Psoas muscle (tissue), 8 donors: ENCODE measurements at places on chromosomes 4 and X. TPM values are rescaled to one million over a fixed set of nuclear protein-coding genes. Genes with fewer than 3 reads are reported as not detected.

NWD2 gene
- not detected for polyA plus RNA-seq

MAGEE1 gene
- 0.25 TPM for polyA plus RNA-seq

CXorf51B gene
- polyA plus RNA-seq: not detected

KLF8 gene
- 0.99 TPM for polyA plus RNA-seq

MAGEA9B gene
- not detected for polyA plus RNA-seq

AMOT gene
- 9.5 TPM for polyA plus RNA-seq

CT45A1 gene
- polyA plus RNA-seq: not detected

LGI2 gene
- 0.08 TPM for polyA plus RNA-seq

TMPRSS11D gene
- 0.10 TPM for polyA plus RNA-seq

NXF2B gene
- not detected for polyA plus RNA-seq

DNA sequence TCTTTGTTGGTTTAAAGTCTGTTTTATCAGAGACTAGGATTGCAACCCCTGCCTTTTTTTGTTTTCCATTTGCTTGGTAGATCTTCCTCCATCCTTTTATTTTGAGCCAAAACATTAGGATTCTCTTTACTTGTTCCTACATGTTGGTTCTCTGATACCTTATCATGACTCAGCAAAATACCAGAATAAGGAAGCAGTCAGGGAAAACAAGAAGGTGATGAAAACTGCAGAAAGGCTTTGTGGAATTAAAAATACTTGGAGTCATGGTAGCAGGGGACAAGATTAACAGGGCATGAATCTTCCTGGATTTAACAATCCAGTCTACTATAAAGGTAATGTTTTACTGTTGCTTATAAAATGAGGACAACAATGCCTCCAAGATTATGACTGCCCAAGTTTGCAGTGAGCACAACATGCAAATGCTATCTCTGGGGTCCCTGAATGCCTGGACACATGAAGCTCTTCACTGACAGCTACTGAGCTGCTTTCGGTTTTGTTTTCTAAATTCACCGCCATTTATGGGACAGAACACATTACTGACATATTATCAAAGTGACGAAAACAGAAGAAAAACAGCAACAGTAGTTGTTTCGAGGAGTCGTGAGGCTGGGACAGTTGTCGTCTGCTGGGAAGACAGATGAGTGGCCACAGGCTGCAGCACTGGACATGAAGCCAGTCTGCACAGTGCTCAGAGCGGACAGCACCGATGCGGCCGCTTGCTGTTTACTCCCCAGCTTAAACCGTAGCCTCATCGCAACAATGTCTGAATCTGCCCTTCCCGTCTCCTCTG lies 174.5 kb upstream of the DKK2 start:
- no peak for DNase-seq

- no peak for DNase-seq
Observed at GRCh38 chr4:26217481-26217880, 103.3 kb upstream of the RBPJ start.

DNA sequence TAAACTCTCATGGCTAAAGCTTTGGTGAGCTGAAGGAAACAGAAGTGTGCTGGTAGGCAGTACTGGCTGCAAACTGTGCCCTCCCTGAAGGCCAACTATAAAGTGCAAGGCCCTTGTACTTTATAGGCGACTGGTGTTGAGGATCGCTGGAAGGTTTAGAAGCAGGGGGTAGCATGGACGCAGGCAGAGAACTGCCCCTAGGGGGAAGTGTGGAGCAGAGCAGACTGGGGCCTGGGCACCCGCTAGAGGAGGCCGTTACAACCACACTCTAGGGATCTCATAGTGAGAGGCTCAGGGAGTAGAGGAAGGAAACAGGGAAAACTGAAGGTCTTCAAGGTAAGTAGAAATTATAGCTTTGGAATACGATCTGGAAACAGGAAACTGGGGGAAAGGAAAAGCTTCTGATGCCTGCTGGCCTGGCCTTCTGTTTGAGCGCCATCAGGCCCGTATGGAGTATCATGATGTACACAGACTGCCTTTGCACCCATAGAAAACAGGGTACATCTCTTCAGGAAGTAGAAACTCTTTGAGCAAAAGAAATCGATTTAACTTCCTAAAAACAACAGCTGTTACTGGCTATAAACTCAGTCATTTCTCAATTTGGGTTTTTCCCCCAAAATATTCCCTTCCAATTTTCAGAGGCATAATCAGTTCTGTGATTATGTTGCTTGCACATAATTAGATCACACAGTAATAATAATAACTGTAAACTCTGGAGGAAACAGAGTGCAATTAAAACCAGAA lies 23.9 kb upstream of the TMSB4X start:
- no peak for DNase-seq

GRCh38 chr4:182169987-182170386 lies 73.2 kb upstream of the TENM3 start:
- no peak for DNase-seq

GRCh38 chrX:103330681-103331288 lies 746 bp downstream of the TCEAL7 start:
- DNase-seq: no peak

- DNase-seq: no peak
Observed at GRCh38 chr4:6848717-6849305, 60.8 kb upstream of the TBC1D14 start.

GRCh38 chr4:107719207-107719921 lies 670 bp downstream of the PAPSS1 start:
- DNase-seq: peak; percentile 16

DNA sequence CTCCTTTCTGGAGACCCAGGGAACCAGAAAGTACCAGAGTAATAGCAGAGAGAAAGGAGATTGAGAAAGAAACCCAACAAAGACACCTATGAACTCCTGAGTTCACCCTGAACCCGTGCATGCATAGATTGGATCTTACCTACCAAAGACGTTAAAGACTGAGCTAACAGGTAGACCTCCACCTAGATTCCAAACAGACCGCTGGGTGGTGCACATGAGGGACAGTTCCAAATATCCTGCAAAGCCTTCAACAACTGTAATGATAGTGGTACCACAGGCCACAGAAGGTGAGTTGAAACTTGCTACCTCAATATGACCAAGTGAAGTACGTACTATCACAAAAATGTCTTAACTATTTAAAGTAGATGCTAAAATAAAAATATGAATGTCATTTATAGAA lies 34.0 kb upstream of the NR0B1 start:
- no peak for DNase-seq

GRCh38 chrX:146278381-146278780 lies 460.8 kb downstream of the SLITRK2 start:
- DNase-seq: no peak

- no peak for DNase-seq
Observed at GRCh38 chr4:88318751-88319350, 34.5 kb upstream of the PPM1K start.

GRCh38 chr4:158799013-158799770 lies 30.4 kb downstream of the FNIP2 start:
- no peak for DNase-seq

GRCh38 chrX:102846544-102847236 lies 90.4 kb upstream of the RAB40AL start:
- DNase-seq: no peak

GRCh38 chr4:99809326-99809725 lies 7.3 kb upstream of the DAPP1 start:
- DNase-seq: no peak

DNA sequence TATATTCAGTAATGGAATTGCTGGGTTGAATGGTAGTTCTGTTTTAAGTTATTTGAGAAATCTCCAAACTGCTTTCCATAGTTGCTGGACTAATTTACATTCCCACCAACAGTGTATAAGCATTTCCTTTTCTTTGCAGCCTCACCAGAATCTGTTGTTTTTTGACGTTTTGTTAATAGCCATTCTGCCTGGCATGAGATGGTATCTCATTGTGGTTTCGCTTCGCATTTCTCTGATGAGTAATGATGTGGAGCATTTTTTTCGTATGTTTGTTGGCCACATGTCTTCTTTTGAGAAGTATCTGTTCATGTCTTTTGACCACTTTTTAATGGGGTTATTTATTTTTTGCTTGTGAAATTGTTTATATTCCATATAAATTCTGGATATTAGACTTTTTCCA lies 13.6 kb upstream of the MAGED4B start:
- DNase-seq: no peak
